Right atrium auricular region (tissue), 2 donors: ENCODE measurements at places on chromosomes 12 and 14. TPM values are rescaled to one million over a fixed set of nuclear protein-coding genes. Genes with fewer than 3 reads are reported as not detected.

ERP27 gene
- 0.31 TPM for total RNA-seq

LUM gene
- 196 TPM for total RNA-seq

FGF6 gene
- total RNA-seq = not detected

CNPY2 gene
- 55.2 TPM for total RNA-seq

SLC38A4 gene
- total RNA-seq = 2.0 TPM

KRT83 gene
- total RNA-seq = not detected

LARP4 gene
- 43.0 TPM for total RNA-seq

EML5 gene
- total RNA-seq = 0.75 TPM

DNA sequence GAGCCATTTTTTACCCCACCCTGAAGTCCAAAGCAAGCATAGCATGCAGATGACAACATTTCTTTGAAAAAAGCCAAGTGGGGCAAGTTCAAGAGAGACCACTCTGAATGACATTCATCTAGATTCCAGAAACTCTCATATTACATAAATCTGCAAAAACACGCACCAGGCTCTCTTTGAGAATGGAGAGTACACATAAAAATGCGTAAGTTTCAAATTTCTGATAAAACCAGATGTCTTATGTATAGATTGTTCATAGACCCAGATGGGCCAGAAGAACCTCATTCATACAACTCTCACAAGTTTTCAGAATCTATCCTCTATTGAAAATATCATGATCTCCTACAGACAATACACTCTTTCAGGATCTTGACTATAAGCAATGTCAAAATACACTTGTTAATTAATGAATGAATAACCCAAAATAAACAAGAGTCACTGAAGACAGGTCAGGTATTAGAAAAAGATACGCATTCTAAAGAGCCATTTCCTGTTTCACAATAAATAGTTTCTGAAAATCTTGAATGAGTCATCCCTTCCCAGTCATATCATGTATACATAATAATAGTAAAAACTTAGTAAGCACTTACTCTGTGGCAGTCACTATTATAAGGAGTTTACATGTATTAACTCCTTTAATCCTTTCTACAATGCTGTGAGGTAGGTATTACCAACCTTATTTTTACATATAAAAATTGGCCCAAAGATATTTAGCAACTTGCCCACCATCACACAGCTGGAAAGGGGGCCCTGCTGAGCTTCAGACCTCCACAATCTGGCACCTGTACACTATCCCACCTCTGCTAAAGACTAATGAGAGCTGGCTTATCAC is 72.0 kb downstream of the PPP2R5E start:
- no peak overlapping the region for H3K27ac ChIP-seq
- H3K27me3 ChIP-seq = no peaks in the 10 kb centered on the region
- H3K36me3 ChIP-seq = no peaks in the 10 kb centered on the region

GRCh38 chr12:57782243-57782607 is 362 bp upstream of the TSFM start:
- no peaks in the 10 kb centered on the region for H3K27me3 ChIP-seq
- peaks cover 27% of the 10 kb centered on the region for H3K36me3 ChIP-seq
- no peak for DNase-seq
- H3K4me1 ChIP-seq = peaks cover 16% of the 10 kb centered on the region

GRCh38 chr12:5568325-5568981 is 136.5 kb downstream of the NTF3 start:
- no peaks in the 10 kb centered on the region for H3K36me3 ChIP-seq
- no peak overlapping the region for H3K27ac ChIP-seq
- no peak for DNase-seq

DNA sequence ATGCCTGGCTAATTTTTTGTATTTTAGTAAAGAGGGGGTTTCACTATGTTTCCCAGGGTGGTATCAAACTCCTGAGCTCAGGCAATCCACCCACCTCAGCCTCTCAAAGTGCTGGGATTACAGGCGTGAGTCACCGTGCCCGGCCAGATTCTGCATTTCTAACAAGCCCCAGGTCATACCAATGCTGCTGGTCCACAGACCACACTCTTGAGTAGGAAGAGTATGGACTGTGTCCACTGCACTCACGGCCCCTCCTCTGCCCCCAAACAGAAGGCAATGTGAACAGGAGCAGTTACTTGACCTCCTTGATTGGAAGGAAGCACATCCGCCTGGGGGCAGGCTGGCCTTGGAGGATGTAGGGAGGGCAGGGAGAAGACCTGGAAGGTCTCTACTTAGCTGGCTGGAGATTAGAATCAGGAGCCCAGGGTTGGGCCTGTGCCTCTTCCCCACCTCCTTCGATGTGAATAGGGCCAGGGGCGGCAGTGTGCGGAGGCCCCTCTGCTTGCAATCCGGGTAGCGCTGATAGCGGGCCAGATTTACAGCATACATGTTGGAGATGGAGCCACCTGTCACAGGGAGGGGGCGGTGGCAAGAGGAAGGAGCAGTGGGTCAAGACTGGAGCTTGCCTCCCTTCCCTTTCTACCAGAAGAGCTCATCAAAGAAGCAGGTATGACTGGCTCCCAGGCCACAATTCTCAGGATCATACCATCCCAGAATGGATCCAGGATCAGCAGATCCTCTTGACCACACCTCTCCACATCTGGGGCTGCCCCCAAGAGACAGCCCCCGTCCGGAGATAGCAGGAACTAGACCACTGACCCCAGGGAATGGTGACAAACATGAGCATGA is 9.4 kb upstream of the ZNF740 start:
- H3K27me3 ChIP-seq = no peaks in the 10 kb centered on the region
- H3K36me3 ChIP-seq = no peaks in the 10 kb centered on the region
- H3K4me1 ChIP-seq = no peaks in the 10 kb centered on the region
- no peak overlapping the region for H3K27ac ChIP-seq
- DNase-seq = no peak
- no peak overlapping the region for H3K4me3 ChIP-seq

DNA sequence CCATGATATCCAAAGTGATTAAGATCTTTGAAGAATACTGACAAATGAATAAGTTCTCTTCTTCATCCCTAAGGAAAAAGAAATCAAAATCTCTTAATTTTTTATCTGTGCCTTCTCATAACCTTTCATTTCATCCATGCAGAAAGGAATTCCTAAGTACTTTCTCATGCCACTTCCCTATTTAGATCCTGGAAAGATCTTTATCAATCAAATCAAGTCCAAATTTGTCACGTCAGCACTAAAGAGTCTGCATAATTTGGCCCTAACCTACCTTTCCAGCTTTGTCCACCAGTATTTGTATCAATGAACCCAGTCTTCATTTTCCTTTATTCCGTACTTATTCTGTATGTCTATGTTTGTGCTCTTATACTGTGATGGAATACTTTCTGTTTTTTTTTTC is 41.2 kb downstream of the VEZT start:
- H3K36me3 ChIP-seq = peaks cover 47% of the 10 kb centered on the region
- H3K27ac ChIP-seq = no peak overlapping the region
- no peak overlapping the region for H3K4me3 ChIP-seq
- DNase-seq = no peak
- peaks cover 28% of the 10 kb centered on the region for H3K4me1 ChIP-seq
- H3K27me3 ChIP-seq = no peaks in the 10 kb centered on the region

GRCh38 chr12:18479256-18479655 is 217.9 kb downstream of the PIK3C2G start:
- no peaks in the 10 kb centered on the region for H3K27me3 ChIP-seq
- no peak for DNase-seq
- no peak overlapping the region for H3K4me3 ChIP-seq
- H3K4me1 ChIP-seq = no peaks in the 10 kb centered on the region
- H3K36me3 ChIP-seq = no peaks in the 10 kb centered on the region
- H3K27ac ChIP-seq = no peak overlapping the region

GRCh38 chr14:75432411-75432810 is 4.6 kb downstream of the JDP2 start:
- no peak overlapping the region for H3K4me3 ChIP-seq
- H3K27ac ChIP-seq = no peak overlapping the region
- H3K4me1 ChIP-seq = peaks cover 69% of the 10 kb centered on the region
- no peak for DNase-seq

GRCh38 chr12:108833355-108833733 is 24.0 kb downstream of the SSH1 start:
- no peaks in the 10 kb centered on the region for H3K4me1 ChIP-seq
- peaks cover 29% of the 10 kb centered on the region for H3K36me3 ChIP-seq
- H3K4me3 ChIP-seq = no peak overlapping the region
- DNase-seq = peak; percentile 85
- peak overlapping the region; percentile 92 for H3K27ac ChIP-seq
- H3K27me3 ChIP-seq = no peaks in the 10 kb centered on the region

DNA sequence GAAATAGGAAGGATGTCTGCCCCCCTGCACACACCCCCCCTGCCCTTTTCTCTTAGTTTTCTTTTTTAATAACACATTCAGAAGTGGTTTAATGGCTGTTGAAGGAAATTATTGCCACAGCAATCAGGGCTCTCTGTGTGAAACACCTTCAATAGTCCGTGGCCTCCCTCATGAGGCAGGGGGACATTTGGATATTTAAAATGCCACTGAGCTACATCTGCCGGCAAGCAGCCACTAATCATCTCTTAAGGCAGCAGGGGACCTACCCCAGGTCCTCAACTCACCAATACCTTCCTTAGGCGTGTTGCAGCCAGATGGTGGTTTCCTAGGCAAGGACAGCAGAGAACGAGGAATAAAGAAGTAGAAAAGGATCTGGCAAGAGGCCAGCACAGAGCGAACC is 283.2 kb downstream of the TTC8 start:
- no peak for DNase-seq
- H3K4me1 ChIP-seq = no peaks in the 10 kb centered on the region
- no peaks in the 10 kb centered on the region for H3K36me3 ChIP-seq

GRCh38 chr14:24095271-24096068 is 1.4 kb downstream of the PCK2 start:
- no peaks in the 10 kb centered on the region for H3K27me3 ChIP-seq
- no peaks in the 10 kb centered on the region for H3K36me3 ChIP-seq
- H3K4me1 ChIP-seq = peaks cover 22% of the 10 kb centered on the region
- peak; percentile 75 for DNase-seq

DNA sequence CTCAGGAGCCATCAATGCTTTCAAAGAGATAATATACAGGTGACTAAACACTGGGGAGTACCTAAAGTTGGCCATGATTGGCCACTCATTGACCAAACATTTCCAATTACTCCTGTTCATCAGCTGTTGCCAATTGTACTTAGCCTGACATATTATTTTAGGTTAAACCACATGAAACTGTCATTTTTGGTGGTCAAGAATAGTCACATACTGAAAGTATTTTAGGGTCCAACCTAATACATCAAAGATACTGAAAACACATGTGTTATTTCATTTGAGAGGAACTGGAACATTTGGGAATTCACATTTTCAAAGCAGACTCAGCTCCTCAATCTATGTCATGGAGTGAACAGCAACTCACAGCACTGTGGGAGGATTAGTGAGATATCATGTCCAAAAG is 63.9 kb upstream of the KCNA5 start:
- H3K4me3 ChIP-seq = no peak overlapping the region
- H3K27ac ChIP-seq = no peak overlapping the region
- H3K27me3 ChIP-seq = no peaks in the 10 kb centered on the region

DNA sequence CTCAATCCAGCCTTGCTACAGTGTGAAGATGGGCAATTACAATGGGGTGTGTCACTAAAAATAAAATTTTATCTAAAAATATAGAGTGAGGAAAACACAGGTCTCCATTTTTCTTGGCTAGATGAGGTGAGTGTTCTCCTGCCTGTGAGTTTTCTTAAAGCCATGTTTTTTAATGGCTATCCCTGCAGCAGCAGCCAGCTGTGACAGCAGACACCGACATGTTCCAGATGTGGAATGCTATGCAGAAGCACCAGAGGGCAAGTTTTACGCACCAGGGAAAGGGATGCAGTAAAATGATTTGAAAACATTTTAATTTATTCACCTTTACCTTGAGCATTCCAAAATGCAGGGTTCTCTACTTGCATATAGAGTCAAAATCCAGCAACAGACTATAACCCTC is 577.0 kb upstream of the STXBP6 start:
- no peak for DNase-seq
- no peaks in the 10 kb centered on the region for H3K36me3 ChIP-seq
- H3K4me3 ChIP-seq = no peak overlapping the region
- no peak overlapping the region for H3K27ac ChIP-seq
- H3K4me1 ChIP-seq = no peaks in the 10 kb centered on the region
